Tibial artery (tissue), 4 donors: ENCODE measurements at places on chromosomes 7 and 10.

GRCh38 chr10:62638062-62638477, 166.4 kb upstream of the ADO start:
- DNase-seq = peak; percentile 34

DNA sequence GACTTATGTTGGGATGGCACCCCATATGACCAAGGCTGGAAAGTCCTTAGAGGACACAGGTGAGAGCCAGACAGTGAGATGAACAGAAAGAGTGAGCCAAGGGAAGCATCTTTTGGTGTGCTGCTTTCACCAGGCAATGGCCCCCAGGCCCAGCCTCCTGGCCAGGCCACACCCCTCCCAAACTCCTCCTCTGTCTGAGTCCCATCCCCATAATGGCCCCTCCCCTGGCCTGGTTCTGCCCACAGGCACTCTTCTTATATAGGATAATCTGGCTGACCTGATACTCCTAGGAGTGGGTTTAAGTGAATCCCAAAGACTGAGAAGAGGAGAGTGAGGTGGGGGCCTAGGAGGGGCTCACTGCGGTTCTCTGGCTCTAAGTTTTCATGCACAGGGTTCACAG, 252.5 kb downstream of the RPS24 start:
- no peak for DNase-seq

DNA sequence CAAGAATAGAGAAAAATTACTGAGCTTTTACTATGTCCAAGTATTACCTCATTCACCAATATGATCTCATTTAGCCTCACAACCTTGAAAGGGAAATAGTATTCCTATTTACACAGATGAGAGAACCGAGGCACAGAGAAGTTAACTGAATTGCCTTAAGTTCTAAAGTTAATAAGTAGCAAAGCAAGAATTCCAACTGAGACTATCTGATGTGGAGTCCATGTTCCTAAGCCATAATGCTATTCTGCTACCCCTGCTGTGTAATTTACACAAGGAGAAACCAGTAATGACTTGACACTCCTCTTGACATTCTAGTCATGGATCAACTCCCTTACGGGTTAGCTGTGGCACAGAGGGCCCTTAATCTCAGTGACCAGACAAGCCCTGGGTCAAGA, 60.7 kb downstream of the ABCB4 start:
- DNase-seq = no peak

DNA sequence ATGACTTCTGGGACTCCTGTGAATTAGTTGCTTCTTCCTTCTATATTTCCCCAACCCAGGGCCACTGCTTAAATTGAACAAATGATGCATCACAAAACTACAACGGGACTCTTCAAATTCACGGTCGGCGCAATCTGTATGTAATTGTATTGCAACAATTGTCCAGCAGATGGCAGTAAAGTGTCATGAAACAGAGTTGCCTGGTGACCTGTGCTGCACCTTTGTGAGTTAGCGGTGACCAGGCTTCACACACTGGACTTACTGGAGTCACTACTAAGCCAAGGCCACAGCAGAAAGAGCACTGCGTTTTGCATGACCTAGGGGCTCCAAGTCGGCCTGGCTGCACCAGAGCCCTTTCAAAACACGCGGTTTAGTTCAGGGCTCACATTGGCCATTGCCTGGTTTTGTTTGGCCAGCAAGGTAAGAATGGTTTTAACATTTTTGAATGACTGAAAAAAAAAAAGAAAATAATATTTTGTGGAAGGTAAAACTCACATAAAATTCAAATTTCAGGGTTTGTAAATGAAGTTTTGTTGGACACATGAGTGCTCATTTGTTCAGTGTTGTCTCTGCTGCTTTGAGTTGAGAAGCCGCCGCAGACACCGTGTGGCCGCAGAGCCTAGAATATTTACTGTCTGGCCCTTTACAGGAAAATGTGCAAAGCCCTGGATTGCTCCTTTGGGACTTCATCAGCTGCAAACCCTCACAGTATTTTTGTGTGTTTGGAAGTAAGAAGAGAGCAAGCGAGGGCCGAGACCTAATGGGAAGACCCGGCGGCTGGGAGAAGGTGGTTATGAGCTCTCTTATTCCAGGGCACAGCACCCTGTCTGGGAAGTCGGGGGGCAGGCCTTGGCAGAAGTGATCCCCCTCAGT, 23.2 kb upstream of the ZNF32 start:
- no peak for DNase-seq

DNA sequence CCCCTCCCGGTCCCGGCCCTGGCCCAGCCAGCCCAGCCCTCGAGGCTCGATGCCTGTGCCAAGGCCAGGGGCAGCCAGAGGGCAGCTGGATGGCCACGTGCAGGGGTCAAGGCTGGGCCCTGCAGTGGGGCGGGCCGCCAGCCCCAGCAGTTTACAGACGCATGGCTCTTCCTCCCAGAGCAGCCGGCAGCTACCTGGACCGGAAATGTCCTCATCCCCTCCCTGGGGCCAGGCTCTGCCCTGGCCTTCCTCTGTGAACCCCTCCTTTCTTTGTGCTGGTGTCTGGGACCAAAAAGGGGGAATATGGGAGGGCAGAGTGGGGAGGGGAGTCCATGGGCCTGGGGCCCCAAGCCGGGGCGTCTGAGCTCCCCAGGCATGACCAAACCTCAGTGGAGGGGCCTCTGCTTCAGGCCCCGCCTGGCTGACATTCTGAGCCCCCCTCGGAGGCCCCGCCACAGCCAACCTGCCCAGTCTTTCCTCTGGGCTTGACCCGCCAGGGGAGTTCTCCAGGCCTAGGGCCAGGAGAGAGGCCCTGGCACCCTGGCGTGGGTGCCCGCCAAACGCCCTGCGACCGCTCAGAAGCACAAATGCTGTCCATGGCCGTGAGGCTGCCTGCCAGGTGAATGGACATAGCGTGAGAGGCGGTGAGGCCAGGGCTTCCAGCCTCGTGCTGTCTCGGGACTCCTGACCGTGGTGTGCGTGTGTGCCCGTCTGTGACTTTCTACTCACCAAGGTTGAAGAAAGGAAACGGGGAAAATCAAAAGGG, 24.7 kb upstream of the AMZ1 start:
- DNase-seq = no peak

DNA sequence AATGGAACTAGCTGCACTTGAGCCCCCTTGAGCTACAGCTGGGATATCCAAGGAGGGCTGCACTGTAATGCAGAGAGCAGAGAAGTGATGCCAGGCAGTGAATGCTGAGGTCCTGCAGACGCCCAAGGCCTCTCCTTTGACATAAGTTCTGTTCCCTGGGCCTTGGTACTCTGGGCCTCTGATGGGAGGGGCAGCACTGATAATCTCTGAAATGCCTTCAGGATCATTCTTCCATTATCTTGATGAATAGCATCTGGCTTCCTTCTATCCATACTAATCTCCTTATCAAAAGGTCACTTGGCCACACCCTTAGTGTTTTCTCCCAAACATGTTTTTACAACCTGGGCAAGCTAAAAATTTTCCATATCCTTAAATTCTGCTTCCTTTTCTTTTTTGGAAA, 6.9 kb downstream of the GRB10 start:
- no peak for DNase-seq

DNA sequence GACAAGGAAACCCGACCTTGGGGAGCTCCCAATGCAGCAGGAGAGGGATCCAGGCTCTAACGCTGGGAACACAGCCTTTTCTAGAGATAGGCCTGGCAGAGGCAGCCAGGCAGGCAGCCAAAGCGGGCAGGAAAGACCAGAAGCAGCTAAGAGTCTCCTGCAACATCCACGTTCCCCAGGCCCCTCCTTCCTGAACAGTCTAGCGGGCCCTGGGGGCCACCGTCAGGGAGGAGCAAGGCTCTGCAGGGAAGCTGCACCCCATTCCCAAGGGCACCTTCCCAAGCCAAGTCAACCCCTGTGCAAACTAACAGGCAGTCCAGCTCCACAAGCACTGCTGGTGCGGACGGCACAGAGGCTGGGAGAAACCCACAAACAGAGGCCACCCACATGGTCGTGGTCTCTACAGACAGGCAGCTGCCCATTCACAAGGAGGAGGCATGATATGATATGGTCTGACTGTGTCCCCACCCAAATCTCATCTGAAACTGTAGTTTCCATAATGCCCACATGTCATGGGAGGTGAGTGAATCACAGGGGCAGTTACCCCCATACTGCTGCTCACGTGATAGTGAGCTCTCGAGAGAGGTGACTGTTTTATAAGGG, 115.7 kb downstream of the MAD1L1 start:
- peak; percentile 76 for DNase-seq

DNA sequence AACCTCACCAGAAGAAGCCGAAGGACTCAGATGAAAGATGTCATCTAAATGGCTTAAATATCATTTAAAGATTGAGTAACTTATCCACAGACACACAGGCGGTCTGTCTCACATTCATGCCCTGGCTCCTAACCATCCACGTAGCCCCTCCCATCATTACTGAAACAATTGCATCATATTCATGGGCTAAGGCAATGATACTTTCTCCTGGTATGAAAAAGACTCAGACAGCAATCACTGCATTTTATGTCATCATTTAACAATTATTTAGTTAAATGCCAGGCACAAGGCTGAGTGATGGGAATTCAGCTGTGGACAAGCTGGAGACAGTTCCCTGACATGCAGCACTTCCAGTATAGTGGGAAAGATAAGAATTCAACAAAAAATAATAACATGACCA, 11.2 kb upstream of the TECTB start:
- no peak for DNase-seq

DNA sequence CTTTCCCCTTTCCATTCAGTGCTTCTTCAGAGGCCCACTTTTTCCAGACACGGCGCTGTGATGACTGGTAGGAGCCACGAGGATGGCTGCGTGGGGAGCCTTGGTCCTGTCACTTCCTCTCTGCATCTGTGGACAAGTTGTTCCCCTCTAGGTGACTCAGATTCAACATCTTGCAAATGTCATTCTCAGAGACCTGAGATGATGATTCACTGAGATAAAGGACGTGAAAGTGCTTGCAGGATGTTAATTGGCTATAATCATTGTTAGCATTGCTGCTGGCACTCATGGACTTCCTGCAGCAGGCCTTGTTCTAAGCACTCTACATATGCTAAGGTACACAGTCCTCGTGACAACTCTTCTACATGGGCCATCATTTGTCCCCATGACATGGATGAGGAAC, 489.8 kb upstream of the ZMIZ1 start:
- no peak for DNase-seq

- no peak for DNase-seq
Observed at GRCh38 chr7:69670701-69671100, 72.4 kb downstream of the AUTS2 start.

- DNase-seq = no peak
Observed at GRCh38 chr10:28293236-28294168, 9.4 kb downstream of the MPP7 start.

GRCh38 chr10:86900955-86901354, 56.5 kb downstream of the MMRN2 start:
- peak; percentile 60 for DNase-seq

DNA sequence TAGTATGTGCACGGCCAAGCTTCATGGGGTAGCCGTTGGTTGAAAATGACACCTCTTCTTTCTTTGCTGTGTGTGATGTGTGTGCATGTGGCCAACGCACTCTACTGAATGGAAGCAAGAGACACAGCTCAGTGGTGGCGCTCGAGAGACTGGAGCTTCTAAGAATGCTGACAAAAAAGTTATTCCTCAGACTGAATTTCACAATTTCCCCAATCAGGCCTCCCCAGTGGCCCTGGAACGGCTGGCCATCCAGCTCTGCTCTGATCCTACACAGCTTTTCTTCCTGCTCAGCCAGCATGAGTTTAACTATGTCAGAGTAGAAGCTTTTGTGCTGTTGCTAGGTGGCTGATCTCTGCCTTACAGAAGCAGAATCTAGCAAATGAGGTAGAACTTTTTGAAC, 186.7 kb upstream of the PLXDC2 start:
- DNase-seq = peak; percentile 91

GRCh38 chr7:105345725-105346124, 43.0 kb downstream of the SRPK2 start:
- no peak for DNase-seq

DNA sequence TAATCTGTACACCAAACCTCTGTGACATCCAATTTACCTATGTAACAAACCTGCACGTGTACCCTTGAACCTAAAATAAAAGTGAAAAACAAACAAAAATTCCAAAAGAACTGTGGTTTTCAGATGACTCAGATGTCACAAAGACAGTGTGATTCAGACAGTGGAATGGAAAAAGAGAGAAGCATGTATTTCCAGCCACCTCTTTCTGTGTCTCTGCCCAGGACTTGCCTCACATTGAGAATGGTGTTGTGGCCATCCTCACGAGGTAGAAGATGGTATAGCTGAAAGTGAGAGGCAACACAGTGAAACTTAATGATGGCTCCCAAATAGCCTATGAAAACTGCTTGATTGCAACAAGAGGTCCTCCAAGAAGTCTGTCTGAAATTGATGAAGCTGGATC, 78.0 kb downstream of the ARL5B start:
- DNase-seq = no peak

DNA sequence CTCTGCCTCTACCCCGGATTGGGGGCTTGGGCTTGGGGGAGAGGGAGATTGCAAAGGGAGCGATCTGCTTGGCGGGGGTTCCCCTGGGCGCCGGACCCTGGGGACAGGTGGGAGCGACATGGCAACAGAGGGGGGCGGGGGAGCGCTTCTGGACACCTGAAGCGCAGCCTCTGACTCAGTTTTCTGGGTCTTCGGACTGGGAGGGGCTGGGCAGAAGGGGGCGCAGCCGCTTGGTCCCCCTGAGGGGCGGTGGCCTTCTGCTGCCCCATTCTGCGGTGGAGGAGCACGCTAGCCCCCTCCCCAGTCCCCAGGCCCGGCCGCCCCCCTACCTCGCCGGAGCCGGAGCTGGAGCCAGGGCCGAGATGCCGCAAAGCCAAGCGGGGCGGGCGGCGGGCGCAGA, 380 bp downstream of the NAT16 start:
- no peak for DNase-seq

DNA sequence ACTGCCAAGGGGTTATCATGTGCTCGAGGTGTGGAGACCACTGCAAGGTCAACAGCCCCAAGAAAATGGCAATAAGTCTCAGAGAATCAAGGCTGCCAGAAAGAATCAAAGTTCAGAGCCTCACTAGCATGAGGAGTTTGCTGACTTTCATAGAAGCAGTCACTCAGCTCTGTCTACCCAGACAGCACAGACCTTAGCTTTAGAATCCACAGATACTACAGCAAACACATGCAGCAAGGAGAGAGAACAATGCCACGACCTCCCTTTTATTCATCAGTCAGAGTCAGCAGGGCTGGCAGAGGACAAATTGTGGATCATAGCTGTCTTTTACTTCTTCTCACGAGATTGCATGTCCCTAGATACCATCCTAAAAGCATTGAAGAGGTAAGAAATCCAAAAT, 121.3 kb downstream of the MBL2 start:
- no peak for DNase-seq

GRCh38 chr10:101319241-101319915, 34.6 kb upstream of the BTRC start:
- DNase-seq = no peak
